Omental fat pad (tissue), 4 donors: ENCODE measurements at places on chromosomes 7 and 10. TPM values are rescaled to one million over a fixed set of nuclear protein-coding genes. Genes with fewer than 3 reads are reported as not detected.

The DUS4L gene
- total RNA-seq = 3.5 TPM

- no peak for DNase-seq
These were observed 117.8 kb downstream of the GFRA1 start for GRCh38 chr10:116155191-116155590.

- DNase-seq = peak; percentile 31
These were observed 345.0 kb downstream of the REEP3 start for GRCh38 chr10:63866075-63866746.

GRCh38 chr7:130912862-130913638 is 179.0 kb upstream of the KLF14 start:
- peak; percentile 64 for DNase-seq

DNA sequence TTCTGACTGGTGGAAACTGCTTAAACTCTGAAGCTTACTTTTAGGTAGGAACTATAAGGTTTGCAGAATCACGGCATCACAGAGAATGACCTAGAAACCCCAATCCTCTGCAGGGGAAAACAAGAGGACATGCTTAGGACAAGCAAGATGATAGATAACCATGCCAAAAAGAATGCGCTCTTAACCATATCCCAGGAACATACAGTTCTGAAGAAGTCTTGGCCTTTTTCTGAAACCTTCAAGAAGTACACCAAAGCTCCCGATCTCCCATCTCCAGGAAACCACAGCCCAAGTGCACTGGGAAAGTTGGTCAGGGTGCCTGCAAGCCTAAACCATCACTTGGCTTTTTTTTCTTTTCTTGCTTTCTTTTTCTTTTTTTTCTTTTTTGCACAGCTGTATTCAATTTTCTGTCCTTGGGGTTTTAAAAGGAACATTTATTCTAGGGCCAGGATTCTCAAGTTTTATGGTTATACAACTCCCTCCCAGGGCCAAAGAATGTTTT is 12.2 kb upstream of the SVIL start:
- no peak for DNase-seq

GRCh38 chr7:144414815-144415214 is 11.3 kb upstream of the NOBOX start:
- DNase-seq = no peak

GRCh38 chr7:150969475-150969874 is 8.6 kb downstream of the KCNH2 start:
- DNase-seq = no peak

DNA sequence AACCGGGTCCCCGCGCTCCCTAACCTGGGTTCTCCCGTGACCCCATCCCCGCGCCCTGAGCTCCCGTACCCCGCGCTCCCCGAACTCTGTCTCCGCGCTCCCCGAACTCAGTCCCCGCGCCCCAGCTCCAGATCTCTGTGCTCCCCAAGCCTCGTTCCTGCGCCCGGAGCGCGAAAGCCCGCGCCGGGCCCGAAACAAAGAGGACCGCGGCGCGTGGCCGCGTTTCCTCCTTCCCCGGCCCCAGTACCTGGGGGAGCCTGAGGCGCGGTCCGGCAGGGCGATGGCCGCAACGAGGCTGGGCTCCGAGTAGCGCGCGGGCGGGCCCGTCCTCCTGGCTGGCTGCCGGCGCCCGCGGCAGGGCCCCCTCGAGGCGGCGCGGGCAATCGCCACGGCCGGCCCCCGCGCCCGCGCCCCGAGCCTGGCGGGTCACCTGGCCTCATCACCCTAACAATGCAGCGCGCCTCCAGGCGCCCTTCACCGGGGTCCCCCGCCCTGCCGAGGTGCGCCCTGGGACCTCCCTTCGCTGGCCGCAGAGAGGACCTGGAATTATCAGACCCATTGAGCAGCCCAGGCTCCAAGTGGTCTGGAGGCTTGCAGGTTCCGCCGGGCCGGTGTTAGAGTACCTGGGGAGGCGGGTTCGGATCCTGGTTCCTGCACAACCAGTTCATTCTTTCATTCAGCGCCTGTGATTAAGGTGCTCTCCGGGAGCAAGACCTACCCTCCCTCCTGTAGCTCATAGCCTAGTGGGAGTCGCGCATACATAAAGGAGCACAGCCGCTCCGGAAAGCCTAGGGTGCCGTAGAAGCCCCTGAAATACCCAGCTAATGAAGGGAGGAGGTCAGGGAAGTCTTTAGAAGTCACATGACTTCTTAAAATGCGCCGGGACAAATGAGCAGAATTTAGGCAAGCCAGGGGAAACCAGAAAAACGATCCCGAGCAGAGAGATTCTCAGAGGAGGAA is at the start of gene TNS3:
TNS3 (minus strand) TSS at position 308 of the 960 bp plus-strand sequence. CDS start 142,475 bp downstream, outside the sequence.
- DNase-seq = no peak

DNA sequence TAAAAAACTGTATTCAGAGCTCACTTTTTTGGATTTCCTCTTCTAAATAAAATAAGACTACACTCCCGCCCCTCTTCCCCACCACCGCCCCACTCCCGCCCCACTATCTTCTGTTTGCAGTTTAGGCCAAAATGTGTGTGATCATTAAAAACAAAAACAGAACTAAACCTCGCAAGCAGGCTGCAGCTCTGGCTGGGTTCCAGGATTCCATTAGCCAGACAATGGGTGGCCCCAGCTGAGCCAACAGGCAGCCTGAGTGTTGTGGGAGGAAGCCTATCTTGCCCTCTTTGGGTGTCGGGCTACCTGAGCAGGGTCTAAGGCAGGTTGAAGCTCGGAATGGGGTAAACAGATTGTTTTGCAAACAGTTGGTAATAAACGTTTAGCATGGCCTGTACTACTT is 41.7 kb downstream of the ARL4A start:
- peak; percentile 44 for DNase-seq

The SBDS gene
- 139 TPM for total RNA-seq

GRCh38 chr10:112793202-112793921 is 156.7 kb upstream of the TCF7L2 start:
- no peak for DNase-seq

- no peak for DNase-seq
These were observed 108.8 kb upstream of the GSDME start for GRCh38 chr7:24866004-24866615.

DNA sequence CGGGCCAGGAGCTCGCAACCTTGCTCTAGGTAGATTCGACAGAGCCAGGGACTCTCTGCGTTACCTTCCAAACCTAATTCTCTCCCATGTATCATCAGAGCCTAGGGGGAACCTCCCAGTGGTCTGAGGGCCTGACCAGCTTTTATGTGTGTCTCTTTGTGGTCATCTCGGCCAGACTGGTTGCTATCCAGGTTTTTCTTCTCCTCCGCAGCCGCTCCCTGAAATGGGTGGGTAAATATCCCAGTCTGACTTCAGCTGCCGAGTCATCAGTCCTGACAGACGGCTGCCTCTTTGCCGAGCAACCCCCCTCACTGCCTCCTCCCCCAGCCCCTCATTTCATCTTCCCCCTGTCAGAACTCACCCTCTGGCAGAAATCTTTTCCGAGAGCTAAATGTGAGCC is 578.1 kb downstream of the LRMDA start:
- DNase-seq = no peak

DNA sequence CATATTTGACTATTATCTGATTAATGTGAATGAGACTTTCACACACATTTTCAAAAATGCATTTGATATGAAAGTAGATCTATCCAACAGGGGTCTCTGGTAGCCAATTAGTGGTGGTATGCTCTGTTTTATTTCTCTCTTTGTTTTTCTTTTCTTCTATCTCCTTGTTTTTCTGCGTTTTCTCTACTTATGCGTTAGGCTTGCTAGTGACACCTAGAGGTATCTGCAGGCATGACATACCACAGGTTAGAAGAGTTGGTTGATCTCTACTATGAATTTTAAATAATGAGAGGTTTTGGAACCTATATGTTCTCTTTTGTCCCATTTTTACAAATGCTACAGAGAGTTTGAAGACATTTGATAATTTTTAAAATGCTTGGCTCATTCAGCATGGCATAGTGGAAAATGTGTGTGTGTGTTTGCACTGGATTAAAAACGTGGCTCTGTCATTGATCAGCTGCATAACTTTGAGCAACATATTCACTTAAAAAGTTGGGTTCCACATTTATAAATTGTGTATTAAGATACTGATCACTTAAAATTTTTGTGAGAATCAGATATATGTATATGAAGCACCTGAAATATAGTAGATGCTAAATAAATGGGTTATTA is 28.1 kb upstream of the PLXDC2 start:
- peak; percentile 28 for DNase-seq

The TUBAL3 gene
- not detected for total RNA-seq

The UFSP1 gene
- total RNA-seq = 7.4 TPM

DNA sequence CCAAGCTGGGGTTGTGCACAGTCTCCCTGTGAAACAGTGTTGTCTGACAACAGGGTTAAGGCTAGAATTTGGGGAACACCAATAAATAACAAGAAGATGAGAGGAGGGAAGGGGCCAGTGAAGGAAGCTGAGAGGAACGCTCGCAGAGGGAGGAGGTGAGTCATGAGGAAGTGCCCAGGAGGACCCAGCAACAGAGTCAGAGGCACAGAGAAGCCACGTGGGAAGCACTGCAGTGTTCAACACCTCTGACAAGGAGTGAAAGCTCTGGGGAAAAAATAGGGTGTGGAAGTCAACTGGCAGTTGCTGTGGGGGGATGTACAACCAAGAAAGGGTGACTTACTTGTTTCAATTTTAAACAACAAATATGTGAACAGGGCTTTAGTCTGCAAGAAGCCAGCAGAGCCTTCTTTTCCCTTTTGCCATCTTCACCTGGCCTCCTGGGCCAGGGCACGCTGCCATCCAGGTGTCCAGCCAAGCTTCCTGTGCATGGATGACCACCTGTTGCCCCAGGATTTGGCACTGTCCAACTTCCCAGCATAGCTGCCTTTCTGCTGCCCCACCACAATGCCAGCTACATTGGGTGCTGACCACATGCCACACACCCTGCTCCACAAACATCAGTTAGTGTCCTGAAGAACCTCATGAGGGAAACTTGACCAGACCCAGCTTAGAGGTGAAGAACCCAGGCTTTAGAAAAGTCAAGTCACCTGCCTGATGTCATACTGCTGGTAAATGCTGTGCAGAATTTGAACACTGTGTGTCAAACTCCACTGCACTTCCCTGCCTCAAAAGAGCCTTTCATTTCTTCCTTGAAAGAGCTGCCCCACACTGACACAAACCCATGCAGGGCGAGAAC is 69.6 kb downstream of the ATXN7L1 start:
- no peak for DNase-seq

GRCh38 chr7:22867589-22867988 is 44.9 kb upstream of the TOMM7 start:
- no peak for DNase-seq

DNA sequence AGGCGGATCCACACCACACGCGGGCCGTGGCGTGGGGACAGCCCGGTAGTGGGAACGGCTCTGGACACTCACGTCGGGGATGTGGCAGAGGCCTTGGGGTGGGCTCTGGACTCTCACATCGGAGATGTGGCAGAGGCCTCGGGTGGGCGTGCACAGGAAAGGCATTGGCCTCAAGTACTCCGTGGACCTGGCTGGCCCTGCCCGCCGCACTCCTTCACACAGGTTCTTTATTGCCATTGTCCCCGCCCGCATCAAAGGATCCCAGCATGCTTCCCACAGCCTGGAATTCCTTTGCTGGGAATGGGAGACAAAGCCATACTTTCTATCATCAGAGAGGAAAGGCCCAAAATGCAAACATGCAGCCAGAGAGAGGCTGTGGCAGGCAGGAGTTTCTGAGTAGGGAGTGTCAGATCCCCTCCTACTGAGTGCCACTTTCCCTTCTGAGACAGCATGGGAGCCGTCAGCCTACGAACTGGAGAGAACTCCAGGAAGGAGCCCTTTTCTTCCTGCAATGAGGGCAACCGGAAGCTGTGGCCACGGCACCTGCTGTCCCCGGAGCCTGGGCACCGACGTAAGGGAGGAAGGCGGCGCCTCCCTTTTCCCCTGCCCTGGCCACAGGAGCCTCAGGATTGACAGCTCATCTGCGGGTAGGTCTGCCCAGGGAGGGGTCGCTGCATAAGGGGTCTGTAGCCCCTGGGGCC is 51.5 kb downstream of the RBM17 start:
- DNase-seq = no peak

- DNase-seq = no peak
These were observed 65.3 kb upstream of the SLF2 start for GRCh38 chr10:100847440-100847839.

The RBP4 gene
- total RNA-seq = 1,096 TPM

The SDK1 gene
- 3.0 TPM for total RNA-seq

- DNase-seq = no peak
These were observed 2.9 kb downstream of the MIOS start for GRCh38 chr7:7569615-7570014.

The PITRM1 gene
- 68.3 TPM for total RNA-seq

- no peak for DNase-seq
These were observed 134.9 kb upstream of the ZNF438 start for GRCh38 chr10:31166606-31167005.

GRCh38 chr10:44326474-44327030 is 58.3 kb downstream of the CXCL12 start:
- no peak for DNase-seq

The CTTNBP2 gene
- 15.1 TPM for total RNA-seq
